ENCODE measurements at places on chromosomes 16 and 17.

DNA sequence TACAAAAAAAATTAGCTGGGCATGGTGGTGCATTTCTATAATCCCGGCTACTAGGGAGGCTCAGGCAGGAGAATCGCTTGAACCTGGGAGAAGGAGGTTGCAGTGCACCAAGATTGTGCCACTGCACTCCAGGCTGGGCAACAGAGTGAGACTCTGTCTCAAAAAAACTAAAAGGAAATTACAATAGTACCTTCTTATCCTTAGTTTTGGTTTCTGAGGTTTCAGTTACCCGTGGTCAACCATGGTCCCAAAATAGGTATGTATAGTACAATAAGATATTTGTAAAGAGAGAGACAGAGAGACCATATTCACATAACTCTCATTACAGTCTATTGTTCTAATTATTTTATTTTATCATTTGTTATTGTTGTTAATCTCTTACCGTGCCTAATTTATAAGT, 24.3 kb upstream of the MYH10 start:
- no peak for DNase-seq

DNA sequence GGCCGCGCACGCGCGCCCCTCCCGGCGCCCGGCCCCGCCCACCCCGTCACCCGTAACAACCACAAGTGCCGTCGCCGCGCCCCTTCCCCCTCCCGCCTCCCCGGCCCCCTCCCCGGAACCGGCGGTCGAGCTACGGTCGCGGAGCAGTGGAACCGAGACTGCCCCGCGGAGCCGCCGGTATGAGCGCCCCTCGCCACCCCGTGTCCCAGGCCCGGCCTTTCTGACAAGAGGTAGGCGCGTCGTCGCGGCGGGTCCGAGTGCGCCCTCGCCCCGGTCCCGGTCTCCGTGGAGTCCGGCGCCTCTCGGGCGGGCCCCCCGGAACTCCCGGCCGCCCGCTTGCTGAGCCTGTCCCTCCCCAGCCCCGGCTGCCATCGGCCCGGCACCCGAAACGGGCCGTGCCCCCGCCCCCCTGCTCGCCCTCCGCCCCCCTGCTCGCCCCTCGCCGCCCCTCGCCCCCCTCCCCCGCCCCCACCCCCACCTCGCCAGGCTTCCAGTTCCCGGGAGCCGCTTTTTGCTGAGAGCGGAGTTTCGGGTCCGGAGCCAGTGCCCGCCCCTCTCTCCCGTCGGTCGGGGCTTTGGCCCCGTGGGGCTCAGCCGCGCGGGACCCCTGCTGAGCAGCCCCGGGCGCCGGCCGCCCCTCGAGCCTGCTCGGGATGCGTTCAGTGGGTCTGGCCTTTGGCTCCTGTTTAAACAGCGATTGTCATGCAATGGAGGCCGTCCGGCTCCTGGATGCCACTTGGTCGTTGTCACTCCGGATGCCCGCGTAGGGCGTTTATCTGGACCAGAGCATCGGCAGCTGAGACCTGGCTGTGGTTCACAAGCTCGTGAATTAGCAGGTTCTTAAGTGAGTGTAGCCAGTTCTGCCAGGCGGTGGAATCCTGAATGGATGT, at the start of gene SEC14L1:
TSS of gene SEC14L1 (plus strand) at position 92 of the 890 bp plus-strand sequence. CDS start 2,628 bp downstream, outside the sequence.
- no peak for DNase-seq

DNA sequence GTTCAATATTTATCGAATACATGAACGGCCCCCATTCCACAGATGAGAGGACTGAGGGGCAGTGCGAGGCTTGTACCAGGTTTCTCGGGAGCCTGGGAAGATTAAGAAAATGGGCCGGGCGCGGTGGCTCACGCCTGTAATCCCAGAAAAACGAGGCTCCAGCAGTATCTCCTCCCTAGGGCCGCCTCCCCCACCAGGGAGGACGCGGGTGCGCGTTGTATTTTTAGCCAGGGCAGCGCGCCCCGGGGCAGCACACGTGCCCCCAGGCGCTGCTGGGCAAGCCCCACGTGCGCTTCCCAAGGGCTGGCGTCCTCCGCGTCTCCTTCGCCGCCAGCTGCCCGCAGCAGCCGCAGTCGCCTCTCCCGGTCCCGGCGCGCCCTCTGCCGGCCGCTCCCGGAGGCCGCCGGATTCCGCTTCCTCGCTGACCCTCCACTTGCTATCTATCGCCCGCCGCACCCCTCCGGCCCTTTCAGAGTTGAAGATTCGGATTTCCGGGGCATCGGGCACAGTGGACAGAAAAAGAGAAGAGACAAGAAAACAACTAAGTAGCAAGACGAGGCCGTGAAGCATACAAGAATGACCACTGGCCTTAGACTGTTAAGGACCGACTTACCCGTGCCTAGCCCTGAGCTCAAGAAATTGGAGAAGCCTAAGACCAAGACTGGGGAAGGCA, 1.9 kb upstream of the YBX2 start:
- DNase-seq, result peak; percentile 58

- no peak for DNase-seq
Observed at GRCh38 chr16:7614021-7614795, 281.6 kb downstream of the RBFOX1 start.

- DNase-seq, result no peak
Observed at GRCh38 chr16:25996052-25996451, 304.3 kb downstream of the HS3ST4 start.

DNA sequence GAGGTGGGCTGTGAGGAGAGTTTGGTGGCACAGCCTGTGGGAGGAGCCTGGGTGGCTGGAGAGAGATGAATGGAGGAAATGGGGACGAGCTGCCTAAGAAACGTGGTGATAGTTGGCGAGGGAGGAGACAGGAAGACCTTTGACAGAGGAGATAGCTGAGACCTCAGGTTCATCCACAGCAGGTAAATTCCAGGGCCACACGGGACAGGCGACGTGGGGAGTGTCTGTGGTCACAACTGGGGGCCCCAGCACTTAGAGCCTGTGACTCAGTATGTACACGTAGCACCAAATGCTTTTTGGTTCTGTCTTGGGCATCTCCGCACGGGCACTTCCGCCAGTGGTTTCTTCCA, 7.7 kb downstream of the MINK1 start:
- no peak for DNase-seq

DNA sequence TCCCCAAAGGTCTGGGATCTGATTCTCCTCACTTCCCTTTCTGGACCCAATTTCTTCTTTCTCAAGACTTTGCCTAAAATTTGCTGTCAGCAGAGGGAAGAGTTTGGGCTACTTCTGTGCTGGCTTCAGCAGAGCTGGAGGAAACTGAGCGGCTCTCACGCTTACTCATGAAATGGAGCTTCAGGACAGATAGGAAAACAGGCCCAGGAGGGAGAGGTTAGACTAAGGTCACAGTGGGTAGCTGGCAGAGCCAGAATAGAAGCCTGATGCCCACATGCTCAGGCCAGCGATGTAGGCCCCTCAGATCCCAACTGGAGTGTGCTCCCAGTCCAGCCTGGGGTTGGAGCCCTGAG, 593 bp downstream of the SLC38A7 start:
- no peak for DNase-seq

DNA sequence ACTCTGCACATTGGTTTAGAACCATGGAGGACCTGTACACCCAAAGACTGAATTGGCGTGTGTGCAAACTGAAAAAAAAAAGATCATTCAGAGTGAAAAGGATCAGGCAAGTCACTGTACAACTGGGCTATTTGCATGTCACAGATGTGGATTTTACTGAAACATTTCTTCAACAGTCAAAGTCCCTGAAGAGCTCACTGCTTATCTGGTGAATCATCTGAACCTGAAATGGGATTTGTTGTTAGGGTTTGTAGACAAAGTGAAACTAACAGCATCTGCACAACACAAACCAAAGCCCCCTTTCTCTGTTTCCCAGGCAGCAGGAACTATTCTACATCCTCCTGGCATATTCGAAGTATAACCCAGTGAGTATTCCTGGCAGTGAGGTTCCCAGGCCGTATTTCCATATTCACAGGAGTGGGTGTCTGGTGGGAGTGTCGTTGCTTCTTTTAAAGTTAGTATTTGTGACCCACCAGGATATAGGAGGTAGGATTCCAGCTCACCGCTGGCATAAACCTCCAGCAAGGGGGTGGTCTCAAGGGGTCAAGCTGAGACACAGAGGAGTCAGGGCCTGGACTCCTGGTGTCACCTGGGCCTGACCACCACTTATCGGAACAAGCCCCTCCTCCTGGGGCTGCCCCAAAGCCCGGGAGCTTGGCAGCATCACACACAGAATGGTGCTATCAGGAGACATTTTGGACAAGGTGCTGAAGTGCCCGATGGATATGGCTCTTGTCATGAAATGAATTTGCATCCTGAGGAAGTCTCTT, 80.9 kb downstream of the GOSR1 start:
- DNase-seq, result no peak

GRCh38 chr17:27513849-27514248, 57.6 kb downstream of the KSR1 start:
- no peak for DNase-seq

DNA sequence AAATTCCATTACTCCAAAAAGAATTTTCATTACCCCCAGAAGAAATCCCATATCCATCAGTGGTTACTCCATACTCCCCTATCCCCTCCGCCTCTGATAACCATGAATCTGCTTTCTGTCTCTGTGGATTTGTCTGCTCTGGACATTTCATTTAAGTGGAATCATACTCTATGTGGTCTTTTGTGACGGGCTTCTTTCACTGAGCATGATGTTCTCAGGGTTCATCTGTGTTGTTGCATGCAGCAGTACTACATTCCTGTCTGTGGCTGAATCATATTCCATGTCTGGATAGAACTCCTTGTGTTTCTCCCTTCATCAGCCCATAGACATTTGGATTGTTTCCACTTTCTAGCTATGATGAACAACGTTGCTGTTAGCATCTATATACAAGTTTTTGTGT, 59.5 kb upstream of the IRX3 start:
- no peak for DNase-seq

DNA sequence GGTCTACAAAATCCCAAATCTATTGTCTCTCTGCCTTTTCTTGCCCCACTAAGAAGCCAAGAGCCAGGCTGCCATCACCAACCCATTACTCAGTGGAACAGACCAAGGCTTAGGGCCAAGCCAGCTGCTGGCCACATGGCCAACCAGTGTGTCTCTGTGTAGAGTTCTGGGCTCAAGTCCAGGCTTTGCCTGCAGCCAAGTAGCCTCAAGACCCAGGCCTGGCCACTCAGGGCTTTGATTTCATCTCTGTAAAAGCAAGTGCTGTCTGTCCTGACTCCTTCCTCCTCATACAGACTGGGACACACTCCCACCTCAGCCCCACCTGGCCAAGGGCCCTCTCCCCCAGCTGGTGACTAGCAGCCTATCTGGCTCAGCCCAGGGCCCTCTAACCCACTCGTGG, 14.6 kb downstream of the SREBF1 start:
- no peak for DNase-seq

GRCh38 chr16:16186820-16187219, 36.5 kb downstream of the ABCC6 start:
- no peak for DNase-seq

GRCh38 chr17:31740611-31741082, 118.4 kb downstream of the COPRS start:
- DNase-seq, result no peak

- no peak for DNase-seq
Observed at GRCh38 chr17:31052187-31052889, 42.4 kb upstream of the NF1 start.

DNA sequence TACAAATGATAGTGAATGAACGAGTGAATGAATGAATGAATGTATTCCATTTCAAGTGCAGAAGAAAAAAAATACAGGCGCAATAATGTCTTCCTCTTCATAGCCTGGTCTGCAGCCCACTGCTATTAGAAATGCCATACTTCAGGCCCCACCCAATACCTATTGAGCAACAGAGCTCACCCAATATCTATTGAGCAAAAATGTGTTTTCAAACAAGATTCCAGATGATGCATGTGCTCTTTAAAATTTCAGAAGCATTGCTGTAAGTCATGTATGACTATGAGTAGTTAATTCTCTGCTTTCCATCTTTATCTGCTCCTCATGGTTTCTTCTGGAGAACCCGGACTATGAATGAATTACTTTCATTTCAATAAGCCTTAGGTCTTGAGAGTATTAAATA, 308.2 kb downstream of the XYLT1 start:
- no peak for DNase-seq

DNA sequence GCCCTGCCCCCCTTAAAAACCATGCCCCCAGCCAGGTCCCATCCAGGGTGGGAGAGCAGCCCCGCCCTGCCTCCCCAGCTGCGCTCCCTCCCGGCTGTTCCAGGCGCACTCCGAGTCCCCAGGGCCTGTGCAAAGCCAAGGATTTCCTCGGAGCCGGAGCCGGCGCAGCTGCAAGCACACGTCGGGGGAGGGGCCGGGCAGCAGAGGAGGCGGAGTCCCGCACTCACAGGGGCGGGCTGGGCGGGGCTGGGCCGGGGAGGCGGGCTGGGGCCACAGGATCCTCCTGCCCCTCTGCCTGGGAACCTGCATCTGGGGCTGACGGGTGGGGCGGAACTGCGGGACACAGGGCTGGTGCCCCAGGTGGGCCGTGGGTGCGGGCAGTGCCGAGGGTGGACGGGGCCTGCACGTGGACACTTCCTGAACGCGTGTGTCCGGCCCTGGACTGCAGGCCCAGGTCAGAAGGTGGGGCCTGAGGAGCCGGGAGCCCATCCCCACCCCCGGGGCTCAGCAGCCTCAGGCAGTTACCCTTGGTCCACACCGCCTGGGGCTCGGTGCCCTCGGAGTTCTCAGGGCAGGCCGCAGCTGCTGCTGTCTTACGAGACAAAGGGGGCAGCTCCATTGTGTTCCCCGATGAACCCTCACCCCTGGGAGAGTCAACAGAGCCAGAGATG, 24.0 kb upstream of the SSTR5 start:
- DNase-seq, result no peak

- no peak for DNase-seq
Observed at GRCh38 chr16:68061396-68061795, 23.8 kb upstream of the NFATC3 start.

DNA sequence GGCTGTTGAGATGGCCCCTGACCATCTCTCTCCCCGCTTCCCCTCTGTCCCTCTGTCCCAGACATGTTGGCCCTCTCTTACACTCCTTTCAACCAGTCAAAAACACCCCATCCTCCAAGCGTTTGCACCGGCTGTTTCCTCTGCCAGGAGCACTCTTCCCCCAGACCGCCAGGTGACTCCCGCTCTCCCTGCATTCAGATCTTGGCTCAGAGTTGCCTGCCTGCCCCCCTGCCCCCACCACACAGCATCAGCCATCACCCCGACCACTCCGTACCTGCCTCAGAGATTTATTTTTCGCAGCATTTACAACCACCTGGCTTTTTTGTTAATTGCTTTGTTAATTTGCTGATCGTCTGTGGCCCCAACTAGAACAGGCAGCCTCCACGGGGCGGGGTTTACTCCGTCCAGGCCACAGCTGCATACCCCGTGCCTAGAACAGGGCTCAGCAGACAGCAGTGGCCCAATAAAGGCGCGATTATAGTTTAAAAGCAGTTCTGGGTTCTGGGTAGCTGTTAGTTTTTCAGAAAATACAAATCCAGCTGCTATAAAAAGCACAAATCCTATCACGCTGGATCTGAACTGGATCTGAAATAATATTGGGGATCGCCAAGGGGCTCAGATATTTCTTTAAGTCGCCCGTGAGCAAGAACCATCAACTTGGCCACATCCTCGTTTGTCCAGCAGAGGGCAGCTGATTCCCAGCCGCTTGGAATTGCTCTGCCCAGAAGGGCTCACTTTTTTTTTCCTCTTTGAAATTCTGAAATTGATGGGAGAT, 173.6 kb downstream of the IRF8 start:
- peak; percentile 22 for DNase-seq

DNA sequence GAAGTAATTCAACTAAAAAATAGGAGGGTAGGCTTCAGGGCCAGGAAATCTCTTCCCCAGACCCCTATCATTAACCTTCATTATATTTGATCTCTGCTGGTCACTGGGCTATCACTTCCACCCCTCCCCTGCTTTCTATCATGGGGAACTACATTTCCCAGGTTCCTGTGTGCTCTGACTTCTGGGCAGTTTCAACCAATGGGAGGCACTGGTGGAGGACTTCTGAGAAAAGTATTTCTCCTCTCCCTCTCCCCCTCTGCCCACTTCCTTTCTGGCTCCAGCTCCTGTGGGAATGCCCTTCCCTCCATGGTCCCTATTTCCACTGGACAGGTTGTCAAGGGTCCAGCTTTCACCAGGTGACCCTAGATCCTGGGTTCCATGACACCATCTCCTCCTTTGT, 364.4 kb downstream of the C16orf95 start:
- DNase-seq, result no peak

All from stimulated activated CD4-positive, alpha-beta T cell treated with anti-CD3 and anti-CD28 coated beads, Interleukin-15, amount 100 ng/mL, for 1 hour (primary cell).